ENCODE measurements at places on chromosomes 6 and 20.

DNA sequence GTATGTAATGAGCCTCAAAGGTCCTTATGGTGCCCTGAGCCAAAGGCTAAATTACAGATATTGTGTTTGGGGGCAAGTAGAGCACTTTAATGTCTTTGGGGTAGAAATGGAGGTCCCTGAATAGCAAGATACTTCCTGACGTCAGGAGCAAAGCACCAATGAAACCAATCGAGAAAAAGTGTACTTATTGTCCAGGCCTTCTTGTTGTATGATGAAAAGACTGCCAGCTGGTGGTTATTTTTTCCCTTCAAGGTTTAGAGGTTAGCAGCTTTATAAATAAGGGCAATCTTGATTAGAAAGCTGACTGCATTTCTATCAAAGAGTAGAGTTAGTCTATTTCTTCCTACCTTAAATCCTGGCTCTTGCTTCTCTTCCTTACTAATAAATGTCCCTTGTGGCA lies 76.1 kb upstream of the HSF2 start:
- DNase-seq, result no peak

GRCh38 chr6:19668710-19669109 lies 168.5 kb upstream of the ID4 start:
- DNase-seq, result no peak

DNA sequence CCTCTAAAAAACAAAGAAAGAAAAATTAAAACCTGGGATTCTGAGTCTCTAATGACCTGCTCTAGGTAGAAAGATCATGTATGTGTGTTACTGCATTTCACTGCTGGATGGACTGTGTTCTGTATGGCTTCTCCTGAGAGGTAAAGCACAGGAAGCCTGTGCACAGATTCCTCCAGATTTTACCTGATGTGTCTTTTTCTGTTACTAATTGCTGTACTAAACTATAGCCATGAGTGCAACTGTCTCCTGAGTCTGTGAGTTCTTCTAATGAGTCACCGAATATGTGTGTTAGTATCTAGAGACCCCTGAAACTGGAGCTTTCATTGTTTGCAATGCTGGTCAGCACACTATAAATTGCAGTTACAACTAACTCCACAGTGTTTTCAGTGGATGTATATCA lies 270.8 kb downstream of the CDKAL1 start:
- no peak for DNase-seq

DNA sequence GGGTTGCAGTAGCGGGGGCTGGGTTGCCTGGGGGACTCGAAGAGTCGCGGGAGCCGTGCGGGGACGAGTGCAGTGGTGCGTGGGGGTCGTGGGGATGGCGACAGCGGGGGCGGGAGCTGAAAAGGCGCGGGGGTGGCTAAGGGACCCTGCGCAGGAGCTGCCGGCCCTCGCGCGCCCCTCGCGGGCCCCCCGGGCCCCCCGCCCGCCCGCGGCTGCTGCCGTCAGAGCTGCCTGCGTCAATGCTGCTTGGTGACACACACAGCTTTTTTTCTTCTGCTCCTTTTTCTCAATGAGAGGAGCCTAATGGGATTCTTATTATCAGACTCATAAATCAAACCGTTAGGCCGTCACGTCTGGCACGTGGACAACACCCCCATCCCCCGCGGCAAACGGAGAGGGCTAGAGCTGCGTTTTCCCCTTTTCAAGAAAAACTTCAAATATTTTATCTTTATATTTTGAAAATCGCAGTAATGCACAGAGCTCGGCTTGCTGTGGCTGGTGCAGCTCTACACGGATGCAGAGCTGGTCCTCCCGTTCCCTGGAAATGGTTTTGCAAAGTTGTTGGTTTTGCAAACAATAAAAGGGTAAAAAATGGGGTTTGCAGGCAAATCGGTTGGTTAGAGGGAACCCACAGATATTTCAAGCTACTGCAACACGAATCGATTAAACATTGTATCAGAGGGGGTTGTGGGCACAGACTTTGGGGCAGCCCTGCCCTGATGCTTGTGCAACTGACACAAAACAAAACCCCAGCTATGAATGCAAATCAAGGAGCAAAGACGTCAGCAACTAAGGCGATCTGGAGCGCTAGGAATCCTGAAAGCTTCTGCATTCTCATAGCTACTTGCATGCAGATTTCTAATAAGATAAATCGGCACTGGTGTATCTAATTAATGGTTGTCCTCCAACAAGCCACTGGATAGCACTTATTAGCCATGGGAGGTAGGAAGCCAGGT lies 161.4 kb downstream of the TBXT start:
- DNase-seq, result no peak

GRCh38 chr20:38198238-38198861 lies 33.3 kb upstream of the TGM2 start:
- no peak for DNase-seq

GRCh38 chr6:28424163-28424562 lies 19.1 kb downstream of the ZSCAN23 start:
- no peak for DNase-seq
